ENCODE measurements at places on chromosomes 7 and 10. TPM values are rescaled to one million over a fixed set of nuclear protein-coding genes. Genes with fewer than 3 reads are reported as not detected.

DNA sequence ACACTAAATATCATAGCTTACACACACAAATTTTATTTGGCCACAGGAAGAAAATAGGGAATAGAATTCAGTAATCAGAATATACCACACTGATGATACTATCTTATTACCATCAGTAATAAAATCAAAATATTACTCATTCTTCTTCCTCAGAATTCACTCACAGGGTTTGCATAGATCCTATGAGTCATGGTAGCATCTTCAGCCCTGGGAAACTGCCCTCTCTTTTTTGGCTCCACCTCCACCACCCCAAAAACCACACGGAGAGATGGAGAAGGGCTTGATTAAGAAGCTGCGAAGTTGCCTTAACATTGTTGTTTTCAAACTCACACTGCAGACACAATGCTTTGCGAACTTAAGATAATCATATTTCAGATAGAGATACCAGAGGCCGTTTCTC is 154.1 kb upstream of the AHR start:
- no peak for ATAC-seq

- no peak for ATAC-seq
Measured at GRCh38 chr10:130558746-130559546, 422.8 kb downstream of the GLRX3 start.

DNA sequence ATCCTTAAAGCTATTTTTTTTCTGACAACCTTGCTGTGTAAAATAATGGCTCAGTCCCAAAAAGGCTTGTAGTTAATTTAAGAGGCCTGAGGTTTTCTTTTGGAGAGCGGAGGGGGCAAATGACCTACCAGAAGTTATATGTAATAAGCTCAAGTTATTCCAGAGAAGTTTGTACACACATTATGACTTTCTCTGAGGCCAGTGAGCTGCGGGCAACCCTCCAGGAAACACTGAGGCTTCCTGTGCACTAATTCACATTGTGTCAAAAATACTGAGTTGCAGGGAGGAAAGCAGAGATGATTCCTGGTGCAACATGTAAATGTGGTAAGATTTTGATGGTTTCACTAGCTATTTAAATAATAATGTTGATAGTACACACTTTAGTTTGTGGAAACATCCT is 188.6 kb downstream of the DIP2C start:
- ATAC-seq = no peak

- ATAC-seq = no peak
Measured at GRCh38 chr10:100817268-100817839, 72.0 kb downstream of the PAX2 start.

- ATAC-seq = no peak
Measured at GRCh38 chr7:151512353-151512752, 7.3 kb downstream of the RHEB start.

DNA sequence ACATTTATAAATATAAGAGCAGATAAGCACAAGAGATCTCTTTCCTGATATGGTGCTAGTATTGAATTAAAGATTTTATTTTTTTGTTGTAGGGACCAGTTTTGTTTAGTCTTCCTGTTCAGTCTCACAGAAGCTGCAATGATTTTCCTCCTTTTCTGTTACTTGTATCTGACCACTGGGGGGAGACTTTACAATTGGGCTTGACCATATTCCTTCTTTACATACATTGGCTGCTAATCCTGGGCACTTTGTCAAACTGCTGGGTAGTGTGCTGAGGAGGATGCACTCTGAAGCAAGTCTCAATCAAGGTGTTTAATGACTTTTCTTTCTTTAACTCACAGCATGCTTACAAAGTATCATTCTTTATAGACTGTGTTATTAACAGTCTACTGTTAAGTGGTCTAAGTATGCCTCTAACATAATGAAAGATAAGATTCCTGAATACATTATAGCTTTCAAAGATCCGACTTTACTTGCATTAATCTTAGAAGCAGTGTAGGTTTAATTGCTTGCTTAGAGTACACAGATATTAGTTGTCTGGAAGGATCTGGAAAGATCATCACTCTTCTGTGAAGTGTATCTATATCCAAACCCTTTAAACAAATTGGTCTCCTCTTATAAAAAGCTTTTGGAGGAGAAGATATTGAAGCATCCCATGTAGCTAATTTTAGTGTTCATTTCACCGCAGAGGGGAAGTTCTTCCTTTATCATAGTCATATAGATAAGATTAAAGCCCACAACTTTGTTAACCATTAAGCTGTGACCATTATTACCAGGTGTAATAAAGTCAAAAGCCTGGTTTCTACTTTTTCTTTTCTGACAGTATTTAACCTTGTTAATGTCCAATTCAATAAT is 3.1 kb downstream of the PALS2 start:
- ATAC-seq = peak; percentile 5

- ATAC-seq = no peak
Measured at GRCh38 chr7:46695051-46695708, 774.1 kb upstream of the IGFBP3 start.

TCAF2 gene
- 0.96 TPM for total RNA-seq

TSPAN33 gene
- total RNA-seq = 4.3 TPM

FAM131B gene
- 38.9 TPM for total RNA-seq

SPDYE16 gene
- 0.14 TPM for total RNA-seq

MAP3K8 gene
- total RNA-seq = 3.9 TPM

CYP2C9 gene
- total RNA-seq = 0.34 TPM
